Kidney epithelial cell (primary cell): ENCODE measurements at places on chromosomes 1 and 21. TPM values are rescaled to one million over a fixed set of nuclear protein-coding genes. Genes with fewer than 3 reads are reported as not detected.

GPR25 gene
- not detected in 2 replicates for total RNA-seq

UBE2U gene
- not detected in 2 replicates for total RNA-seq

NUP210L gene
- not detected in 2 replicates for total RNA-seq

HTR1D gene
- total RNA-seq: 1.6 and 2.0 TPM in 2 replicates

RGSL1 gene
- total RNA-seq: not detected in 2 replicates

CYYR1 gene
- 6.2 and 6.4 TPM in 2 replicates for total RNA-seq

DNA sequence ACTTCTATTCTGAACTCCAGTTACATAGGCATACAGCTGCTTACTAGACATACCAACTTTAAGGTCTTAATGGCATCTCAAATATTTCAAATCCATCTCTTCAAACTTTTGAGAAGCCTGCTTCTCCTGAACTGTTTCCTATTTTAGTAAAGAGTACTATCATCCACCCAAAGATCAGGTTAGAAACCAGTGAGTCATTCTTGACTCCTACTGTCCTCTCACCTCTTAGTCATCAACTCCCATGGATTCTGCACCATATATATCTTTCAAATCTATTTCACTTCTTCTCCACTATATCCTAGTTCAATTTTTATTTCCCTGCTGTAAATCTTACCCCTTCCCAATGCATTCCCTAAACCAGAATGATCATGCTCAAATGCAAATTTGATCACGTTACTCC is 18.1 kb upstream of the BEND5 start:
- no peak for DNase-seq

DNA sequence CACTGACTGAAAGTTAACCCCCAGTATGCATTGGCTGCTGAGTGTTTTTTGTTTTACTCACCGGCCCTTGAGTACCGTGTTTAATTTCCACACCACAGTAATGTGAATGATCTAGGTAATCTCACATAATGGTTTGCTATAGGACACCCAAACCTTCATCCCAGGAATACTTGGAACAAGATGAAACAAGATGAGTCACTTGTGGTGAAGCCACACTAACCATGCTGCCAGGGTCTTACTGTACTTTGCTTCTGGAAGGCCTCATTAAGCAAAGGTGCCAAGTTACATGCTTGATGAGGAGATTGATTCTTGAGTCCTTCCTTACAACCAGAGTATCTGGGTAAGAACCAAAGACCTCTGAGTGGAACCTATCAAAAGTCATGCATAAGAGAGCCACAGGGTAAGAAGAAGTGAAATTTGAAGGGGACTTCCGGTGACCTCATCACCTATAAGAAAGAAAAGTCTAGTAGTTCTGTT is 163.3 kb downstream of the NRIP1 start:
- peak; percentile 98 for DNase-seq

- DNase-seq: no peak
These were observed 3.9 kb upstream of the SYNC start for GRCh38 chr1:32706491-32706890.

DNA sequence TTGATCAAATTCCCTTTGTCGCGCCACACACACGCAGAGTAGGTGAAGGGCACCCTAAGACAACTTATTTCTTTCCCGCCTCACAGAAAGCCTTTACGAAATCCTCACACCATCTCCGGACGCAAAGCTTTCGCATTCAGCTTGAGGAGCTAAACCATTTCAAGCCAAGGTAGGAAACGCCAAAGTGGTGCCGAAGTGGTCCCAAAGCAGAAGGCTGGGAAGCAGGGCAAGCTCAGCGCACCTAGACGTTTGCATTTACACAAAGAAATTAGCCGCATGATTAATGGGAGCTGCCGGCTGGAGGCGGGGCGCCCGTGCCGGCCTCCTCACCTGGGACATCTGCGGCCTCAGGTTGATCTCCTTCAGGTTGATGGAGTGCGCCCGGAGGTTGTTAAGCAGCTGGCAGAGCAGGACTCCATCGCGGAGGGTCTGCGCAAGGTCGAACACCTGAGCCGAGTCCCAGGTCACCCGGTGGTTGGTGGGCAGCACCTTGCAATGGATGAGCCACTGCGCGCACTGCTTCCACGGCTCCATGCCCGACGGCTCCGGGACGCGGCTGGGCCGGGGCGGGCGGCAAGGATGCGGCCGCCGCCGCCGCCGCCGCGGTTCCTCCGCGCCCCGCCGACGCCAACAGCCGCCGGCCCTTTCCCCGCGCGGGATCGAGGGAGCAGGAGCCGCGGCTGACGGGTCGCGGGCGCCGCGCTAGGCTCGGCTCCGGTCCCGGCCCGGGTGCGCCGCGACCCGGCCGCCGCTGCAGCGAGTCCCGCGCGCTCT is 457 bp downstream of the VAV3 start:
- DNase-seq: no peak

- DNase-seq: no peak
These were observed 19.4 kb downstream of the PRPF38A start for GRCh38 chr1:52423771-52424170.

GRCh38 chr1:110258734-110259133 is 48.6 kb downstream of the KCNC4 start:
- no peak for DNase-seq

DNA sequence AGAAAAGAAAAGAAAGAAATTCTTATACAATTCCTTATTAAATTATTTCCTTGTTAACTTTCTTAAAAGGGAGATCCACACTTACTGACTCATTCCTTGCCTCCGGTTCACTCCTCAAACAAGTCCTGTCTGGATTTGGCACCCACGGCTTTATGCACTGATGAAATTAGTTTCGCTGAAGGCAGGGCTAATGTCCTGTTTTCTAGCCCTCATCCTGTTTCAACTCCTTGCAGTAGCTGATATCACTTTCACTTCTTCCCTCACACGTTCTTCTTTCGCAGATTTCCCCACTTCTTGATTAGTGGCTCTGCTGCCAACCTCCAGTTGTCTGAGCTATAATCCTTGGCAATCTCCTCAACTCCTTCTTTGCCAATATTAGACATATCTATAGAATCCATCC is 215.2 kb downstream of the URB2 start:
- no peak for DNase-seq

- DNase-seq: no peak
These were observed 171.5 kb downstream of the LRRC7 start for GRCh38 chr1:69739251-69739605.

DNA sequence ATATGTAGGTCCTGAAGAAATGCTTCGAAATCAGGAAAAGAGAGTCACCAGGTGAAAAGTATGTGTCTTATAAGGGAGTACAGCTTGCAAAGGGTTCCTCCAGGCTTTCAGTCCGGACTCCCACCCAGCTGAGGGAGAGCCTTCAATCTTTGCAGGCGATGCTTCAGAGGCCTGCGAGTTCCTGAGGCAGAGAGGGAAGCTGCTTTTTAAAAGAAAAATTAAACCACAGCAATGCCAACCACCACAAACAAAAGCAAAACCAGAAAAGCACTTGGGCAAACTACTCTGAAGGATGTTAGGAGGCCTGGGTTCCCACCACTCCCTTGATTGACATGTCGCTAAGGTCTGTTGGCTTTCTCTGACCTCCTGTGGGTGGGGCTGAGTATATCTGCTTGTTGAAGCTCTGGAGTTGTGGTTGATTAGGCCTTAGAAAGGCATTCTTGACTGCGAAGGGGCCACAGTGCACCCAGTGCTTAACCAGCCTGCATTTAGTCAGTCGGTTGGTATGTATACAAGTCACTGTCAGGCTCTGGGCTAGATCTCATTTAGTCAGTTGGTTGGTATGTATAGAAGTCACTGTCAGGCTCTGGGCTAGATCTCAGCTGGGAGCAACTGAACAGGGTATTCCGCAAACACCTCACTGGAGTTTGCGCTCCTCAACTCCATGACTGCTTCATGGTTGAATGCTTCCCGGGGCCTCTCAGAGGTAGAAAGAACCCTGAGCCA is 1.2 kb downstream of the NIPAL3 start:
- DNase-seq: peak; percentile 91

- DNase-seq: no peak
These were observed 296.3 kb downstream of the NFIA start for GRCh38 chr1:61378494-61379180.

- DNase-seq: no peak
These were observed 16.0 kb downstream of the RRP1 start for GRCh38 chr21:43805275-43805800.

DNA sequence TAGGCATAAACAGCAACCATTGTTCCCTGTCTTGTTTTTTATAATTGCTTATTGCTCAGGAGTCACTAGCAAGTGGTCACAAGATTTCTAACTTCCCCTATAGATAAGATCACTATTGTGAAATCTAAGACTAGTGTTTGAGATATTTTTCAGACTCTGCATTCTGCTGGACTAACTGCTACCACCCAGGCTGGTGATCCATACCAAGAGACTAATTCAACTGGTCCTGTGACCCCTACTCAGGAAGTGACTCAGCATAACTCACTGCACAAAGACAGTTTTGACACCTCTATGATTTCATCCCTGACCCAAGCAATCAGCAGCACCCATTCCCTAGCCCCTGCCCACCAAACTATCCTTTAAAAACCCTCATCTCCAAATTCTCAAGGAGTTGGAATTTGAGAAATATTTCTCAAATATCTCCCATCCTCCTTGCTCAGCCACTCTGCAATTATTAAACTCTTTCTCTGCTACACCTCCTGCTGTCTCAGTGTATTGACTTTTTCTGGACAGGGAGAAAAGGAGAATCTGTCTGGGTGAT is 52.7 kb downstream of the TRIM33 start:
- peak; percentile 9 for DNase-seq

GRCh38 chr1:198607714-198608113 is 31.1 kb upstream of the PTPRC start:
- no peak for DNase-seq

DNA sequence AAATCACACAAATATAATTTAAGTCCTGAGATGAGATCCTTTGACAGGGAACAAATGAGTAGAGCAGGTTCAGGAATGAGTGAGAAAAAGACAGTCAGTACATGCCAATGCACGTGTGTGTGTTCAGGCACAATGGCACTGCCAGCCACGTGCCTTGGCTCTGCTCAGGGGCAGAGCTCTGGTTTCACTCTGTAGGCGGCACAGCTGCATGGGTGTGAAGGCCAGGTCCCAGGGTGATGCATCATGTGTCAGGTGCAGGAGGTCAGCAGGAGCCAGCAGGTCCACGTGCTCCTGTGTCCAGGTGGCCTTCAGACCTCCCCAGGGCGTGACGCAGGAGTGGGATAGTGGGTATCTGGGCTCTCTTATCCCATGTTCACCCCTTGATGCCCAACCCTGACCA is 386.1 kb downstream of the KCNH1 start:
- DNase-seq: no peak

DNA sequence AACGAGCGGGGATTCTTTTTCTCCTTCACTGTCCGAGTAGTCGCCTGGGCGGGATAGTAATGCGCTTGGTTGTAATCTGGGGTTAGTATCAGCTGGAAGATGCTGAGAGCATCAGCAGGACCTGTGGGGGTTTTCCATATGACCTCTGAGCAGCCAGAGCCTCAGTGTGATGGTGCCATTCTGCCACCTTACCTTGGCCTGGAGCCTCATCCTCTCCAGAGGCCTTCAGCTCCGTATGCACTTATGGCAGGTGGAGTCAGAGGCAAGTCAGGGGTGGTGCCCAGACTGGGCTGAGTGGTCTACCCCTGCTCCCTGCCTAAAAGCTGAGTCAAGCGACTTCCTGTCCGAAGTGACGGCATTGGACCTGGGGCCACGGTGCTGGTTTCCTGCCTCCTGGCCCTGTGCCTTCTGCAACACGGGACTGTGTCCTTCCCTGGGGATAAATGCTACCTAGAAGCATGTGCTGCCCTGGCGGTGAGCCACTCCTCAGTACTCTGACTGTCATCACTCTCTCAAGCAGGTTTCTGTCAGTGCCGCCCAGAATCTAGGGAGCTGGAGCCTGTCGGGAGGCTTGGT is 24.7 kb downstream of the TENT5C start:
- no peak for DNase-seq

DNA sequence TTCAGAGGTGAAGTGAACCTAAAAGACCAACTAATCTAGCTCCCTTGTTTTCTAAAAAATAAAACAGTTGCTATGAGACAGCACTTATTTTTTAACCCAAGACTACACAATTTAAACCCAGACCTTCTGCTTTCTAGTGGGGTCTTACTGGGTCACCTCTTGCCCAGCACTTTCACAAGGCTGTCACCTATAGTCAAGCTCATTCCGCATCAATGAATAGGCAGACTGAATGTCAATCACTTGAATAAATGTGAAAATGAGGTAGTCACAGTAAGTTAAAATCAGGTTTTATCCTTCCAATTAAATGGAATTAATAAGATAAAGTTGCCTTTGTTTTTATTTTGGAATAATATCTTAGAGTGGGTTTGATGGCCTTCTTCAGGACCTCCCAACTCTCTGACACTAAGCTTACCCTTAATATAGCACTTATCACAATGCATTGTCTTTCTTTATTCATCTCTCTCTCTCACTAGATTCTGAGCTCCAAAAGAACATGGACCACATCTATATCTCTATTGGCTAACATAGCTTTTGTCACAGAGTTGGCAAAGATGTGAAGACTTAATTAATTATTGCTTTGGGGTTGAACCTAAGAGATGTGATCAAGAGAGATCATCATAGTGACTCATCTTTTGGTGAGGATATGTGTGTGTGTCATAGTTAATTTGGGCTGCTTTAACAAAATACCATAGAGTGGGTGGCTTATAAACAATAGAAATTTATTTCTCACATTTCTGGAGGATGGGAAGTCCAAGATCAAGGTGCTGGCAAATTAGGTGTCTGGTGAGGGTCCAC is 248.7 kb upstream of the DAB1 start:
- DNase-seq: no peak

- no peak for DNase-seq
These were observed 50.2 kb downstream of the LRRC8D start for GRCh38 chr1:89870998-89871397.

- peak; percentile 92 for DNase-seq
These were observed 22.9 kb downstream of the UMODL1 start for GRCh38 chr21:42093991-42094421.

- no peak for DNase-seq
These were observed 7.2 kb downstream of the C1orf35 start for GRCh38 chr1:228095938-228096337.
